GM12864 (cell line): ENCODE measurements at places on chromosomes 11 and 22.

DNA sequence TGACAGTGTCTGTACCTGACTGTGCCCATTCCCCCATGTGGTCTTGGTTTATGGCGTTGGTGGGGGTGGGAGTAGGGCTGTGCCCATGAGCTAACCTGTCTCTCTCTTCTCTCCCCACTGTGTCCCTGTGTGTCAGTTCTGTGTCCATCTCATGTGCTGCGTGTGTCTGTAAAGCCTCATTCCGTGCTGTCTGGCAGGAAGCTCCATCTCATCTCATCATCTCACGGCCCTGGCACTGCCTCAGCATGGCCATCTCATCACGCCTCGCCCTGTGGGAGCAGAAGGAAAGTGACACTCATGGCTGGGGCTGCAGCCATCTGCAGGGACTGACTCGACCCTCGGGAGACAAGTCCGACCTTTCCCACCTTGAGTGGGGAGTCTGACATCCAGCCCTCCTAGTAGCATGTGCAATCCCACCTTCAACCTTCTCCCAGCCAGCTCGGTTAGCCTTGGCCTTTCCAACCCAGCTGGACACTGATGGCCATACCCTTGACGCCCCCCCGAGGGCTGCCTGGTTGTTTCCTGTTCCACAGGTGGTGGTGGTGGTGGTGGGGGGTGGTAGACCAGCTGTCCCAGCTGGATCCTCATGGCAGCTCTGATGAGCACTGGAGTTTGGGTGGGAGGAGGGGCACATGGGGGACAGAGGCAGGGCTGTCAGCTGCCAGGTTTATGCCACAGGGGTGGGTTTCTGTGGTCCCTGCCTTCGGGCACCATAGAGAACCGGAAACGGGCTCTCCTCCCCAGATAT is 19.0 kb downstream of the MYO18B start:
- no peak for DNase-seq

DNA sequence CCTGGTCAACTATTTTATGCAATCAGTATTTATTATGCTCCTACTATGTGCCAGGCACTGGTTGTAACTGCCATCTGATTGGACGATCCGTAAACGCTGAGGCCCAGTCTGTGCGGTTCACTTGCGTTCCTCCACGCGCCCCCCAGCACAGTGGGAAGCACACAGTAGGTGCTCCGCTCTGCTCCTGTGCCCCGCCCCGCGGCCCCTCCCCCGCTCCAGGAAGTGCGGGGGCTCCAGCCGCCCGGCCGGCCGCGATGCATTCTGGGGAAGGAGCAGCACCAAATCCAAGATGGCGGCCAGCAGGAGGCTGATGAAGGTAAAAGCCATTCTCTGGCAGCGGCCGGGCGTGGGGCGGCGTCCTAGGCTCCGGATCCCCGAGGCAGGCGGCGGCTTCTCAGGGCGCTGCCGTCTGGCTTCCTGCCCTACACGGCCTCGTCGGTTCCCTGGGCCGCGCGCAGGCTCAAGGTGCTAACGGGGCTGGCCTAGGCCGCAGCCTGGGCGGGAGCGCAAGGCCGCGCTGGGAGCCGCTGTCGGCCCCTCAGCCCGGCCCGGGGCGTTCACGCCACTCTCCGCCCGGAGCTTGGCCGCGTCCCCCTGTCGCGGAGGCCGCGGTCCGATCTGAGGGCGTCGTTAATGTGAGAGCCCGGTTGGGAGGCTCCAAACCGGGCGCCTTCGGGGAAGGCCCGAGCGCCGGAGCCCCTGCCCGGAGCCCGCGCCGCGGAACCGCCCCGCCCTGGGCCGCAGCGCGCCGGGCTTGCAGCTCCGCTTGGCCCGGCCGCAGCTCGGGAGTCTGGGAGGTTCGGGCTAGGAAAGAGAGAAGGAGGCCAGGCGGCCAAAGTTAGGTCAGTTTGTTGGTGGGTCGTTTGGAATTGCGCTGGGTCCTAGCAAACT is at the start of gene UBE2L3:
TSS of gene UBE2L3 (plus strand) at position 259 of the 891 bp plus-strand sequence. CDS start at position 290, 31 bp downstream.
- DNase-seq, result peak; percentile 44

DNA sequence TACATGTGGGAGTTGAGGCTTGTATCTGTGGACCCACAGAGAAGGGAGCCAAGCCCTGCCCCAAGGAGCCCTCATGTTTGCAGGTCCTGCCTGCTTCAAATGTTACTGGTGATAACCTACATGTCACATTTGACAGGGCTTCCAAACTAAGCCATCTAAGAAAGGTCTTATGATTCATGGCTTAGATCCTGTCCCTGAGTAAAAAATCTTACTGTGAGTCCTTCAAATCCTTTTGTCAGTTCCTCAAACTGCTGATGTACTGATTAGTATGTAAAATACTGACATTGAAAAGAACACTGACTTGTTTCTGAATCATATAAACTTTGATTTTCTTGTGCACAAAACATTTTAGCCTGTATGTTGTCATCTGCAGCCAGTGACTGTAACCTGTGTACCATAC is 1.0 kb upstream of the PANX1 start:
- DNase-seq, result no peak

DNA sequence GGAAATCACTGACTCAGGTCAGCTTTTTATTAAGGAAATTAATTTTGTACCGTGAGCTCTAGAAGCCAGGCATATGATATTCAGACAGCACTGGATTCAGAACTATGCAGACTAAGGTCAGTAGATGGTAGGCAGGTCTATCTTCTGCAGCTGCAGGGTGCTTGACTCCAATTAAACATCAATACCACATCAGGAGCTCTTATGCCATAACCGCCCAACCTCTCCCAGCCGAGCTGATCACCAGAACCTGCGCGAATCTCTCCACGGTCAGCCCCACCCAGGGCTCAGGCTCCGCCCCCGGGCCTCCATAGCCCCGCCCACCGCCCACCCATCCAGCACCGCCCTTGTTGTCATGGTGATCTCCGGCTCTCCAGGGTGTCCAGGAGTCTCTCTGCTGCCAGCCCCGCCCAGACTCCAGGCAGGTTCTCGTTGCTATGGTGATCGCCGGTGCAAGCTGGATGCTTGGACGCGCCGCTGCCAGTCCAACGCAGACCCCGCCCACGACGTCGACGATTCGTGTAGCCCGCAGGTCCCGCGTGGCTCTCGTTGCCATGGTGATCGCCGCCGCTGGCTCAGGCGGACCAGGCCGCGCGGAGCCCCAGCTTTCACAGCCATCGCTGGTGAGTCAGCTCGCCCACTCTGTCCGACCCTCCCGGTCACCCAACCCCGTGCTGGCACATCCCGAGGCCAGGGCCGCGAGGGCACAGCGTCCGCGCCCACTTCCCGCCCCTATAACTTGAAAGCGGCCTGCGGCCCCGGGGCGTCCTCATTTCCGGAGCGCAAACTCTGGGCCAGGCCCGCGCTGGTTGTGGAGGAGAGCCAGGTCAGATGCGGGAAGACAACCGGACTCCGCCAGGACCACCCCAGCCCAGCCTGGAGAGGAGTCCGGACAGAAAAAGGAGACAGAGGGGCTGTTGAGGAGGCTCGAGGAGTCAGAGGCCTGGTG is at the start of gene RAB36:
TSS of gene RAB36 (plus strand) at position 546 of the 946 bp plus-strand sequence. CDS start 1,140 bp downstream, outside the sequence.
- peak; percentile 79 for DNase-seq

GRCh38 chr11:35623621-35624168 is 5.4 kb downstream of the FJX1 start:
- DNase-seq, result no peak

- no peak for DNase-seq
Observed at GRCh38 chr22:21003782-21004181, 1.9 kb upstream of the THAP7 start.

DNA sequence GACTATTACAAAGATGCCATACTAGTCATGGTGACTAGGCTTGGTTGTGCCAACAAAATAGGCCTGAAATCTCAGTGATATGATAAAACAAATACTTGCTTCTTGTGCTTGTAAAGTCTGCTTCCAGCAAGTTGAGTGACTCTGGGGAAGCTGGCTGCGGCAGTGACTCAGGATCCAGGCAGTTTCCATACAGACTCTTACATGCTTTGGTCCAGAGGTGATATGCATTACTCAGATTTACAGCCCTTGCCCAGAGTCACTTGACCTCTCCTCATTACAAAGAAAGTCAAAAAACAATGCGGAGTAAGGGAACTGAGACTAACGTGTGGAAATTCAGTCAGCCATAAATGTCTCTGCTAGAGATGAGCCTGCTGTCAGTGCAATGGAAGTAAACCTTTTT is 387.5 kb downstream of the KCNA4 start:
- no peak for DNase-seq

DNA sequence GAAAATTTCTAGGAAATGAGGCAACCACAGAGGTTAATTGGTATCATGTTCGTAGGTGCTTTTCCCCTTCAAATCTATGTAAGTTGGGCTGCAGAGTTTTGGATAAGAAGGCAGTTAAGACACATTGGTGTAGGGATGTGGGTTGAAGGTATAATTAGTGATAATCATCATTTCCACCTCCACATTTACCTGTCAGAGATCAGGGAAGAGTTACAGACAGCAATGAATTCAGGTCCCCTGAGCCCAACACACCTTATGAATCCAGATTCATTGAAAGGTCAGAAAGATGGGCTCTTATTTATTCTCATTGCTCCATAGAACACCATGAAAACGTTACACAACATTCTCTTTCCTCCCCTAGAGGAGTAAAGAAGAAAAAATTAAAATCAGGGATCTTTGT is 308.7 kb downstream of the C11orf87 start:
- DNase-seq, result no peak

DNA sequence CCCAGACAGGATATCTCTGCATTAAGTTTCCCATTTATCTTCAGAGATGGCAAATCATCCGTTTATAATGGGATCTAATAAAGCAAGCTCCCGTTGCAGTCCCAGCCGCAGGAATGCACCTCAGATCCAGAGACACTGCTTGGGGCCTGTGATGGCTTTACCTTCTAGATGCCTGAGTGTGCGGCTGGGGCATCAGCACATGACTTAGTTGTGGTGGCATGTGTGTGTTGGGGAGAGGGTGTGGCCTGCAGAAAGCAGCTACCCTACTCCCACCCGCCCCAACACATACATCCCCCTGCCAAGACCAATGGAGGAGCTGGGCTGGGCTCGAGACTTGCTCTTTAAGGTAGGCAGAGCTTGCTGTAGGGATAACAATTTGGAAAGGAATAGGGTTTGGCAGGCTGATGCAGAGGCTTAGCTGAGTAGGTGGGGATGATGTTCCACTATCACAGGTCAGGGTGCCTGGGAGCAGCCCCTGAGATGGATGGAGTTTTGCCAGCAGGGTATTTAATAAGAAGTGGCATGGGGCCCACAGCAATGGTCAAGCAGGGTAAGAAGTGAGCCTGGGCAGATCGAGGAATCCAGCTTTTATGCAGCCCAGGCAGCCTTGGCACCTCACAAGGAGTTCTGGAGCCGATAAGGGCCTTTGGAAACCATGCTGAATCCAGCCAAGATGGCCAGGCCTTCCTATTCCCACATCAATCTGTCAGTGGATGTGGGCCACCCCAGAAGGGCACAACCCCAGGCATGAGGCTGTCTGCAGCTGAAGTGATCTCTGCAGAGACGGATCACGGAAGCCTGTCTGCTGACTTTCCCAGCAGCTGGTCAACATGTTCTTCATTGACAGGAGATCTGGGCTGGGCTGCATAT is 601.3 kb downstream of the BUD13 start:
- no peak for DNase-seq

- DNase-seq, result no peak
Observed at GRCh38 chr11:123216249-123216648, 21.2 kb upstream of the CLMP start.

DNA sequence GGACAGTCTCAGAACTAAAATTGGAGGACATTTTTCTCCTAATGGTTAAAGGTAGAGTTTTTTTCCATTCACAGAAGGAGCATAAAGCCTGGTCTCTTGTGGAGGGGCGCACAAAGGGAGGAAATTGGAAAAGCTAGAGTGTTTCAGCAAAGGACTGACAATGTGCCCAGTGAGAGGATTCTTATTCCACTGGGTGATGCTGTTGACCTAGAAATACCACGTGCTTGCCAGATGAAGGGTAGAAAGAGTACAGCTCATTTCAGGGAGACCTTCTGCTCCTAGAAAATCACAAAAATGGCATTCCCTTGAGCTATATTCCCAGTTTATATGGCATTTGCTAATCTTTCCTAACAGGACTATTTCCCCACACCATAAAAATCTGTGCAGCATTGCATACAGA is 21.1 kb downstream of the MS4A6E start:
- DNase-seq, result no peak

- DNase-seq, result no peak
Observed at GRCh38 chr11:130847517-130847916, 68.8 kb downstream of the SNX19 start.

DNA sequence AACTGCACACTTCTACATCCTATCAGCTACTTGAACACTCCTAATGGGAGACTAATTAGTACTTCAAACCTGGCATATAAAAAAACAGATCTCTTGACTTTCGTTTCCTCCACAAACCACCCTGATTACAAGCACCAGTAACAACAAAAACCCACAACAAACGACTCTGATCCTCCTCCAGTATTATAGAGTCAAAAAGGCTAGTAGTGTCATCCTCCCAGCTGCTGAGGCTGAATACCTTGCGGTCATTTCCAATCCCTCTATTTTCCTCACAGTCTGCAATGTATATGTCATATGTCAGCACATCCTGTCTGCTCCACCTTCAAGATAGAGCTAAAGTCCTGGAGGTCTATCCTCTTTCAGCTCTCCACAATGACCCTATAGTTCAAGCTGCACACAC is 688.9 kb upstream of the RAG2 start:
- no peak for DNase-seq

GRCh38 chr11:122727101-122727929 is 71.8 kb downstream of the UBASH3B start:
- DNase-seq, result no peak

DNA sequence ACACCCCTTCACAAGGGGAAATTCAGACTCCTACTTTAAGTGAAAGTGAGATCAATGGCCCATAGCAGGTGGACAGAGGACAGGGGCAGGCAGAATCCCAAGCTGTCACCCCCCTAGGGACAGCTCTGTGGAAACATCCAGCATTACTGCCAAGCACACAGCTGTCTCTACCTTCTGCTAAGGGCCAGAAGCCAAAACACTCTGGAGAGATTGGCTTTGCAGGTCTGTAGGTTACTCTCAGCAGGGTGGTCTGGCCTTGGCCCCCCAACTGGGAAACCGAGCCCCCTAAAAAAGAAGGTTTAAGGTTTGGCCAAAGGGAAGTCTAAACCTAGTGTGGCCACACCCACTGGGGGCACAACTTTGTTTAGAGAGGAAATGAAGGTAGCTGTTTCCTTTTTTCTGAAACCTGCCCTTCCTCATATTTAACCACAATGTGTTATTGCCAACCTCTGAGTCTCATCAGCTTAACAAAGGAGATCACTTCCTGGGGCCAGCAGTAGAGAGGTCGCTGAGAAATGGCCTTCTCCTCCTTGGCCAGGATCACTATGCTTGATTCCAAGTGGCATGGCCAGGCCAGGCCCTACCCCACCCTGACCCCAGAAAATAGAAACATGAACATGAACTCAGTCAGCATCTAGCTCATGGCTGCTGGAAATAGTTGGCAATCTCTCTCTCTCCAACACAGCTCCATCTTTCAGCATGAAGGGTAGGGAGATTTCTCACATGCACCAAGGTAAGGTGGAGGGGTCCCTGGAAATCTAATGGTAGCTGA is 25.9 kb upstream of the SCARF2 start:
- DNase-seq, result no peak

DNA sequence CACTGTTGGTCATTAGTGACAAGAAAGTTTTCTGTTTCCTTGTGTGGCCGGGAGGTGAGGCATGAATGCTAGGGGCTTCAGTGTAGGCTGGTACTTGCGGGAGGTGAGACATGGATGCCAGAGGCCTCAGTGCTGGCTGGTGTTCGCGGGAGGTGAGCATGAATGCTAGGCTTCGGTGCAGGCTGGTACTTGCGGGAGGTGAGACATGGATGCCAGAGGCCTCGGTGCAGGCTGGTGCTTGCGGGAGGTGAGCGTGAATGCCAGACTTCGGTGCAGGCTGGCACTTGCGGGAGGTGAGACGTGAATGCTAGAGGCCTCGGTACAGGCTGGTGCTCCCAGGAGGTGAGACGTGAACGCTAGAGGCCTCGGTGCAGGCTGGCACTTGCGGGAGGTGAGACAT is 48.4 kb downstream of the ANO1 start:
- no peak for DNase-seq

- no peak for DNase-seq
Observed at GRCh38 chr22:49011769-49012648, 815.7 kb downstream of the BRD1 start.
